Esophagus muscularis mucosa (tissue), 4 donors: ENCODE measurements at places on chromosomes 16 and 17.

DNA sequence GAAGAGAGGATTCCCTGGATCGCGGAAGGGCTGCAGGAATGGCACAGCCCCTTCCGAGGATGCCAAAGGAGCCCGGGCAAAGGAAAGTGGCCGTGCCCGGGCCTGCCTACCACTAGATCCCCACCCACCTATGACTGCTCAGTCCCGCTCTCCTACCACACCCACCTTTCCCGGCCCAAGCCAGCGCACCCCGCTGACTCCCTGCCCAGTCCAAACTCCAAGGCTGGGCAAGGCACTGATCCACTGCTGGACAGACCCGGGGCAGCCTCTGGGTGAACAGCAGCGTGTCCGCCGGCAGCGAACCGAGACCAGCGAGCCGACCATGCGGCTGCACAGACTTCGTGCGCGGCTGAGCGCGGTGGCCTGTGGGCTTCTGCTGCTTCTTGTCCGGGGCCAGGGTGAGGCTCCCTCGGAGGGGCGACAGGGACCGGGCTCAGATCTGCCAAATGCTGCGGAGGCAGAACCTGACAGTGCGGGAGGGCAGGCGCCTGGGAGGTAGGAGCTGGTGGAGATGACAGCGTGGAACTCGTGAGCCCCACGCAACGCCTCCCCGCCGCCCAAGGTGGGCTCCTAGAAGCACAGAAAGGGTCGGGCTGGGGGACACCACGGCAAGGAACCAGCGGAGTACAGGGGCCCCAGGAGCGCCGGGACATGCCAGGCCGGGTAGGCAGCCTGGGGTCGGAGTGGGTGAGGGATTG, at the start of gene CES2:
CES2 (plus strand) TSS at position 203 of the 698 bp plus-strand sequence; CDS start at position 323, 120 bp downstream.
- no peak for DNase-seq

DNA sequence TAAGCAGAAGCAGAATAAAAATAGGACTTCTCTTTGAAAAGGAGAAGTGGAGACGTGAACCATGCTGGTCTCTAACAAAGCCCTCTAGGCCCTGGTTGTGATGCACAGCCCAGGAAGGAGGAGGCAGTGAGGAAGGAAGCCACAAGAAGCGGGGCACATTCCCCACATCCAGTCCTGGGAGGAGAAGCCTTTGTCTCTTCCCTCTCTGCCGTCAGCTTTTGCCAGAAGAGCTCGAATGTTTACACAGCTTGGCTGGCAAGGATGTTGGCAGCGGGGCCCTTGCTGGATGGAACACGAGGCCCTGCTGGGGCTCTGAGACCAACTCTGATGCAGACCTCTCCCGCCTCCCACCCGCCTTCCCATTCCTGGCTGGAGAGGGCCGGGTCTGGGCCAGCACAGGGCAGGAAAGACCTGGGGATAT, 91.3 kb downstream of the MAF start:
- DNase-seq: no peak

- no peak for DNase-seq
These were observed 1.6 kb upstream of the LDAF1 start for GRCh38 chr16:21156767-21157467.

DNA sequence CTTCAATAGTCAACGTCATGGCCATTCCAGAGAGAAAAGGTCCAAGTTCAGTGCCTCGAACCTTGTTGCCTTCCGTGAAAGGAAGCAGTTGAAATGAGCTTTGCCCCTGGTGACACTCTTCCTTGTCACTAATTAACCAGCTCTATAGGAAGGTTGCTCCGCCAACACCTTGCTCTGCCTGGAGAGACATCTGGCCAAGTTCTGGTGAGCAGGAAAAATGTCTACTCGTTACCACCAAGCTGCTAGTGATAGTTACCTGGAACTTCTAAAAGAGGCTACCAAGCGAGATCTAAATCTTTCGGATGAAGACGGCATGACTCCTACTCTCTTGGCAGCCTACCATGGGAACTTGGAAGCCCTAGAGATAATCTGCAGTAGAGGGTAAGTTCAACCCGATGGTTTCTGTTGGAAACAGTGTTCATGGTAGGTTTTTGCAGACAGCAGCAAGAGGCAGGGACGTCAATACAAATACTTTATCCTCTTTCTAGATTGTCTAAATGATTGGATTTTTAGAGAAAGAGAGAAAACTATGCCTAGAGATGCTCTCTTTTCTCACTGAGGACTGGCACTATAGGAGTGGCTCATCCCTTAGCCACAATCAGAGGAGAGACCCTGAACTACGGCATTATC, at the start of gene ANKS4B:
ANKS4B (plus strand) TSS at position 179 of the 630 bp plus-strand sequence; CDS start at position 218, 39 bp downstream.
- no peak for DNase-seq

DNA sequence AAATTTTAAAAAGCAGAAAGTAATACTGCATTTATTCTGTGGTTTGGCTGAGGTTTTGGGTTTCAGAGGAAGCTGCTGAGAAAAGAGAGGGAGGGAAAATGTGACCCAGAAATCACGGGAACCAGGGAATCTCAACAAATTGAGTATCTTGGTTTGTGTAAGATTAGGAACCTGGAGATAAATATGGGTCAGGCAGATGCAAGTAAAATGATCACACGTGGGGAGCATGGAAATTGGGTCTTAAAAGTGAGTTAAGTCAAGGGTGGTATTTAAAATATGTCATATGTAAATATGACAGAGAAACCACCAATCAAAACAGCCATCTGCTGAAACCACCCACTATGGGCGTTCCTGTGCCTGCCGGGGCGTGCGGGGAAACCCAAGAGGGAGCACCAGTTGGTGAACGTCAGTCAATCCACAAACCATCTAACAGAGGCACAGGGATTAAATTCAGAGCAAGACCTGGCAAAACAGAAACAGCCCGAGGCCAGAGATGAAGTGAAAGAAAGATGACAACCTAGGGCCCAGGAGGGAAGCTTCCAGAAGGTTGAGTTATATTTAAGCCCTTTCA, 33.4 kb downstream of the CDH13 start:
- DNase-seq: no peak

- DNase-seq: no peak
These were observed 25.0 kb downstream of the KATNB1 start for GRCh38 chr16:57760357-57761160.

DNA sequence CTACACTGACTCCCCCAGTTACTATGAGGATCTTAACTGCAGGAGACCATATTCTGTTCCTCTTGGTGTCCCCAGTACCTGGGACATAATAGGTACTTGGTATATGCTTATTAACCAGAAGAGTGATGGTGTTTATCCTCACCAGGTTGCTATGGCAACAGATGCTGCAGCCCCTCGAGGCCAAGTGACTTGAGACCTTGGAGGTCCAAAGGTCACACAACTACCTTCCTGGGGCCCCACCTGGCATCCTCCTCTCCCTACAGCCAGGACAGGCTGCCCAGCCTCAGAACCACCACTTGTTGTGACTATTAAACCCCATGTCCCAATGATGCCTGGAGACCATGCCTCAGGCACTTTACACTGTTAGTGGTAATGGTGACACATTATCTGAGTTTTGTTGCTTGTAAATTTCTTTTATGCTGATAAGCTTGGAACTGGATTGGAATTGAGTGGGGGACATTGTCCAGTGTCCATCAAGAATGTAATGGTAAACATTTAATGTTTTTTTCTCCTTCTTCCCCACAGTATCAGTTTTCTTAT, 189.4 kb downstream of the CCDC182 start:
- no peak for DNase-seq

GRCh38 chr16:1543085-1543896, 9.8 kb downstream of the TMEM204 start:
- DNase-seq: no peak

DNA sequence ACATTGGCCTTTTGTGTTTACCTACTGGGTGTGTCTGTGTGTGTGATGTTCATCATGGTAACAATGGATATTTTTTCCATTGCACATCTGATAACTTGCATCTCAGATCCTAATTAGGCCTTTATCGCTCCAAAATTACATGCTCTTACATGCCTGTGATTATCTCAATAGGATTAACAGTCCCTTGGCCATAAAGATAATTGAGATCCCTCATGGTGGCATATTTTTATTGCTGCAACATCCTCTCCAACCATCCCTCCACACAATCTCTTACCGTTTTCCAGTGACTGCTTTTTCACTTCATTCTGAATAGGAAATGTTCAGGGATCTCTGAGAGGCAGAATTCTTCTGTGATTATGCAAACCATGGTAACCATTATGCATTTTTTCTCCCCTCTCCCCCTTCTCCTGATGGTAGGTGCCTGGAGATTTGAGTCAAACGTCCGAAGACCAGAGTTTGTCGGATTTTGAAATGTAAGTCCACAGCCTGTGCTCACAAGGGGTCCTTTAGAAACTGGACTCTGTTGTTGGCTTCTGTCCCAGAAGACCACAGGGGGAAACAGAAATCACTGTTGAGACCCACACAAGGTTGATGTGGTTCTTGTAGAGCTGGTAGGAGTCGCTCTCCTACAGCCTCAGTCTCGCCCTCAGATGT, 405.5 kb downstream of the CPPED1 start:
- no peak for DNase-seq

- DNase-seq: no peak
These were observed 45.1 kb downstream of the CMTM4 start for GRCh38 chr16:66651474-66651765.

DNA sequence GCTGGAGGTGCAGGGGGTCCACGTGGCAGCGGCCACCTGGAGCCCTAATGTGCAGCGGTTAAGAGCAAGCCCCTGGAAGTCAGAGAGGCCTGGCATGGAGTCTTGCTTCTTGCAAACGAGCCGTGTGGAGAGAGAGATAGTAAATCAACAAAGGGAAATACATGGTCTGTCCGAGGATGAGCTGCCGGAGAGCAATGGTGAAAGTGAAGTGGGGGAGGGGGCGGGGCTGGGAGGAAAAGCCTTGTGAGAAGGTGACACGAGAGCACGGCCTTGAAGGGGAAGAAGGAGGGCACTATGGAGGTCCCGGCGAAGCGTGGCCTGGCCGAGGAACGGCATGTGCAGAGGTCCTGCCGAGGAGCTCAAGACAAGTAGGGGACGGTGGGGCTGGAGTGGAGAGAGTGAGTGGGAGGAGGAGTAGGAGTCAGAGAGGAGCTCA, 6.0 kb upstream of the SERPINF1 start:
- DNase-seq: no peak

GRCh38 chr17:31830971-31831858, 27.8 kb downstream of the COPRS start:
- DNase-seq: no peak

DNA sequence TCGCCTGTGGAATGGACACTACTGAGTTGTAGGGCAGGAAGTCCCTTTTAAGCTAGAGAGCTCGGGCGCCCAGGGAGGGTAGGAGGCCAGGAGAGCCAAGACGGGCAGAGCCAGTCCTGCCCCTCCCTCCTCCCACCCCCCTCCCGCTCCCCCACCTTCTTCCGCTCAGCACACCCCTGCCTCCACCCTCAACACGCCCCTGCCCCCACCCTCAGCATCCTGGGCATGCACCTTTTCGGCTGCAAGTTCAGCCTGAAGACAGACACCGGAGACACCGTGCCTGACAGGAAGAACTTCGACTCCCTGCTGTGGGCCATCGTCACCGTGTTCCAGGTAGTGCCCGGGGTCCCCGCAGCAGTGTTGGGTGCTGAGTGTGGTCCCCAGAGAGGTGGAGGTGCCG, 18.3 kb downstream of the TPSG1 start:
- DNase-seq: no peak

GRCh38 chr16:28592979-28593553, 3.8 kb downstream of the SULT1A2 start:
- no peak for DNase-seq

- no peak for DNase-seq
These were observed 48.5 kb downstream of the NOS2 start for GRCh38 chr17:27751622-27752490.

- DNase-seq: no peak
These were observed 158.6 kb downstream of the XYLT1 start for GRCh38 chr16:17312094-17312710.

DNA sequence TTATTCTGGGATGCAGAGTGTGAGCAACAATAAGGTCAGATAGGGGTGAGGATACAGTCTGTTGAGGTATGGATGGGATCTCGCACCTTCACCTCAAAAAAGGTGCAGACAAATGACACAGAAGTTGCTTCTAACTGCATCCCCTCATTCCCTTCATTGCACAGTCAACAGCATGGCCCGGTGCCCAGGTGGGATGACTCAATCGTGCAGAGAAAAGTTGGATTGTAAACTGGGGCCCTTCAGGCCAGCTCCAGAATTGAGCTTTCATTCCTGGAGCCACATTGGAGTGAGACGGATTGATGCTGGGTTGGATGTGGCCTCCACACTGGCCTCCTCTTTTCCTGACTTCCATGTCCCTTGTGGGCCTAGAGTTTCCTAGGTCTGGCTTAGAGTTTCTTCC, 977.4 kb downstream of the KCNJ18 start:
- DNase-seq: no peak

GRCh38 chr17:42389135-42389417, 834 bp upstream of the STAT3 start:
- no peak for DNase-seq

GRCh38 chr17:67293251-67294203, 48.5 kb upstream of the HELZ start:
- DNase-seq: no peak

DNA sequence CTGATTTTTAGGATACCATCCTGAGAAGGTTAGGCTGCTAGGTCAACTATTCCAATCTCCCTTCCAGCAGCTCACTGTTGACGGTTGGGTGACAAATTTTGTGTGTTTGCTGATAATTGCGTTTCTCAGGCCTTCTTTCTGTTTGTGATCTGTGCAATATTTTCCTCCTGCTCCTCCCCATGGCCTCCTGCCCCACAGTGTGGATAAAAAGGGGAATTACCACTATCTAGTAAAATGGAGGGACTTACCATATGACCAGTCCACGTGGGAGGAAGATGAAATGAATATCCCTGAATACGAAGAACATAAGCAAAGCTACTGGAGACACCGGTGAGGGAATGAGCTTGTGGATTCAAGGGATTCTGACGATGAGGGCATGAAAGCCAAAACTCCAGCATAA, 9.2 kb downstream of the CHD3 start:
- no peak for DNase-seq

DNA sequence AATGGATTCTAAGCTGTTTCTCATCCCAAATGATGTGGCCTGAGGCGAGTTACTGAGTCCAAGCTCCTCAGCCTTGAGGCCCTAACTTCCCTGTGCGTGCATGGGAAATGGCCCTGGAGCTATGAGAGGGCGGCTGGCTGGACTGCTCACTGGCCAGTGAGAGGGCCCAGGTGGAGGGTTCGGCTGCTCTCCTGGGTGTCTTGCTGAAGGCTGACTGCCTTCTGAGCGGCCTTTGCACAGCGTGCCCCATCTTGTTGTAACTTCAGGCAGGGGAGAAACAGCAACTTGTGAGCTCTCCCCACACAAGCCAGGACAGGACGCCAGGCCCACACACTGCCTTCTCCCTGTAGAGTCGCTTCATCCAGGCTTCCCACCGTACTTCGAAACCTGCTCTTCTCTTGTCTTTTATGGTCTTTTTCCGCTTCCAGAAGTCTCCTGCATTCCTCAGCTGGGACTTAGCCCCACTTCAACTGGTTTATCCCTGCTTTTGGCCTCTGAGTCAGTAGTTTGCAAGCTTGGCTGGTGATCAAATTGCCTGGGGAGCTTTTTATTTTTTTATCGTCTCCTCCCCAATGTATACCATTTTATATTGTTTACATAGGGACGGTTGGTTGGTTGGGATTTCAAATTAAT, 13.3 kb downstream of the CDH3 start:
- DNase-seq: no peak

DNA sequence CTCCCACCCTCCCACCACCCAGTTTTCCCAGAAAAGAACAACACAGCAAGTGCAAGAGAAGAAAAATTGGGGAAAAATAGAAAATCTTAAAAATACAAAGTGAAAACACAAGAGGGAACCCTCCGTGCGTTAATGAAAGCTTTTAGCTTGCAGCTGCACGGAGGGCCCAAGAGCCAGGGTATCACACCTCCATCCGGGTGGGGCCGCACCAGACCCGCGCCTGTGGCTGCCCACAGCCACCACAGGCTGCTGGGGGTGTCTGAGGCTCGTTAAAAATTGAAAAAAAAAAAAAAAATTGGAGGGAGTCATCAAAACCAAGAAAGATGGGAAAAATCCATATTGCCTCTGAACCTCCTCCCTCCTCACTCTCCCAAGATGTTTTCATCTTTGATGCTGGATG, 18.6 kb downstream of the ENGASE start:
- DNase-seq: no peak
